ENCODE measurements at places on chromosomes 7 and 10. TPM values are rescaled to one million over a fixed set of nuclear protein-coding genes. Genes with fewer than 3 reads are reported as not detected.
A peak's percentile ranks its signal among the peaks of the same experiment; 100 is the strongest.

GRCh38 chr10:73017955-73018480, 63.4 kb upstream of the PLA2G12B start:
- DNase-seq: peak; percentile 49

The SMNDC1 gene
- 33.5 TPM for polyA plus RNA-seq

The FIS1 gene
- 99.3 TPM for polyA plus RNA-seq

- no peak for DNase-seq
Observed at GRCh38 chr7:44148961-44149536, 7.9 kb upstream of the MYL7 start.

GRCh38 chr7:102412548-102412947, 16.4 kb downstream of the PRKRIP1 start:
- DNase-seq: no peak

GRCh38 chr10:78038791-78039547, 5.3 kb downstream of the RPS24 start:
- no peak for DNase-seq

- DNase-seq: no peak
Observed at GRCh38 chr7:134910214-134910890, 76.0 kb upstream of the AGBL3 start.

The EGR2 gene
- polyA plus RNA-seq: 8.5 TPM

- no peak for DNase-seq
Observed at GRCh38 chr7:150417863-150418262, 32.6 kb upstream of the GIMAP8 start.

The LOXL4 gene
- polyA plus RNA-seq: 11.7 TPM

DNA sequence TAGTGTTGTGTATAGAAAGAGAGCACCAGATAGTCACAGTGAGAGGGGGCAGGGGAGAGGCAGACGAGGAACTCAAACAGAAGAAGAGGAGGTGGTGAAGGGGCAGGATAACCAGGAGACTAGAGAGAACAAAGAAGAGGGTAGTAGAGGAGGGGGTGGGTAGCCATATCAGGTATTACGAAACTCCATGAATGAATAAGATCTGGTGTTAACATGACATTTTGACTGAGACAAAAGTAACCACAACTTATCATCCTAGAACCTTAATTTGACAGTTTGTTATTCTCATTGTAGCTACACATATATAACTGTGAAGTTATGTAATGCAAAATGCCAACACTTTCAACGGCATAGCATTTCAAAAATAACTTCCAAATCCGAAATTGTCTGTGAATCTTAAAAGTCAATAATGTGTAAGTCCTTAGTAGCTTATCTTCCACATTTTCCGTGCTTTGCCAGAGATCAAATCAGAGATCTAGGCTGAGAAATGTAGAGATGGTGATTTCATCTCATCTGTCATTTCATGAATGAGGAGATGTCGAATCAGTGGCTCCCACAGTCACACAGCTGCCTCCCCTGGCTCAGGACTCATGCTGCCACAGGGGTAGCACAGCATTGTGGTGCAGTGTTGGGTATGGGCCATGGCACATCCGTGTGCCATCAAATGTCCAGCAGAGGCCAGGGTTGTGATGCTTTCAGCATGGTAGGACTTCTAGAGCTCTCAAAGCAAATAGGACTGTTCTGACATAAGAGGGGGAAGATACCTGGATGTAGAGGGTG, 202.1 kb downstream of the HECW1 start:
- DNase-seq: no peak

GRCh38 chr7:89183712-89184111, 388.2 kb upstream of the TEX47 start:
- DNase-seq: peak; percentile 2

- DNase-seq: no peak
Observed at GRCh38 chr7:106346167-106346677, 61.4 kb upstream of the NAMPT start.

The NOS3 gene
- polyA plus RNA-seq: 9.0 TPM

The STEAP2 gene
- polyA plus RNA-seq: 3.8 TPM

DNA sequence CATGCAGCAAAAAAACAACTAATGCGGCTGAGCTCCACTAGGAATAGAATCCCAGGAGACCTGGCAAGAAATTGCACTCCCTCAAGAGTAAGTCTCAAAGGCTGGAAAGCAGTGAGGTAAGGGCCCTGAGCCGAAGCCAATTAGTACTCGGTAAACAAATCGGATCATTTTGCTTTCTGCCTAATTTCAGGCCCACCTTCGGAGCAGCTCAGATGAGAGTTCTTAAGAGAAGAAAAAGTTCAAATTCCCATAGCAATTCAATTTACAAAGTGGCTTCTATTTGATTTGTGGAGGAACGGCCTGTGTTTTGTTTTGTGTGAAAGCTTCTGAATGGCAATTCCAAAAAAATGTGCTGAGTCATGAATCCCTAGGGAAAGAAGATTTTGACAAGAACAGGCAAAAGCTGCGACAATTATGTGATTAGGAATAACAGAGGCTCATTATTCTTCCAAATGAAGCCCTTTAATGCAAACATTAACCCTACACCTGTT, 60.9 kb downstream of the SLC16A9 start:
- DNase-seq: no peak

DNA sequence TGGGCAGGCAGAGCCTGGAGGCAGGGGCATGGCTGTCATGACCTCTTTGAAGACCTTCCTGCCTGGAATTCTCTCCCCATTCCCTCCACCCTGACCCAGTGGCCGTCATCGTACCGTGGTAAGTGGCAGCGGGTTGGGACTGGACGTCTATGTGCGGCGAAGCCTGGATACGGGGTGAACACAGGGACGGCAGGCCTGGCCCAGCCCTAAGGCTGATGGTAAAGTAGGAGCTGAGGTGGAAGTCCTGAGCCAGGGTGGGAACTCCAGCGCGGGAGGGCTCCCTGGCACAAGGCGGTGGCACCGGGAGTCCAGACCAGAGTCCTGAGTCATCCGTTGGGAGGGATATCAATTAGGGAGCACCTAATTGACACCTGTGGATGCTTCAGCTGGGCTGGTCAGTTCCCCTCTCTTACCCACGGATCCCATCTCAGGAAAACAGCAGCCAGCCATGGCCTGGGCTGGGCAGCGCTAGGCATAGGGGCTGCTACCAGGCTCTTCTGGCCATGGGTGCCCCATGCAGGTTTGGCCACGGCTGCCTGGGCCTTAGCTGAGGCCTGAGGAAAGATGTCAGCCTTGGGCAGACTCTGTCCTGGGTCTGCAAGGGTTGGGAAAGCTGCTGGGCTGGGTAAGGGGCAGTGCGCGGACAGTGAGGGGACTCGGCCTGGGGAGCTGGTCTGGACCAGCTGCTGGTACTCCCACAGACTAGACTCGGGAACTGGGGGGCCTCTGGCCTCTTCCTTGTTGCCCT, 3.3 kb downstream of the PPIF start:
- no peak for DNase-seq

GRCh38 chr10:131886237-131886636, 14.6 kb upstream of the PPP2R2D start:
- no peak for DNase-seq

The HECW1 gene
- 0.07 TPM for polyA plus RNA-seq

The PURB gene
- 37.7 TPM for polyA plus RNA-seq

The TRPV5 gene
- not detected for polyA plus RNA-seq

- no peak for DNase-seq
Observed at GRCh38 chr7:98278936-98279335, 2.5 kb upstream of the BRI3 start.

DNA sequence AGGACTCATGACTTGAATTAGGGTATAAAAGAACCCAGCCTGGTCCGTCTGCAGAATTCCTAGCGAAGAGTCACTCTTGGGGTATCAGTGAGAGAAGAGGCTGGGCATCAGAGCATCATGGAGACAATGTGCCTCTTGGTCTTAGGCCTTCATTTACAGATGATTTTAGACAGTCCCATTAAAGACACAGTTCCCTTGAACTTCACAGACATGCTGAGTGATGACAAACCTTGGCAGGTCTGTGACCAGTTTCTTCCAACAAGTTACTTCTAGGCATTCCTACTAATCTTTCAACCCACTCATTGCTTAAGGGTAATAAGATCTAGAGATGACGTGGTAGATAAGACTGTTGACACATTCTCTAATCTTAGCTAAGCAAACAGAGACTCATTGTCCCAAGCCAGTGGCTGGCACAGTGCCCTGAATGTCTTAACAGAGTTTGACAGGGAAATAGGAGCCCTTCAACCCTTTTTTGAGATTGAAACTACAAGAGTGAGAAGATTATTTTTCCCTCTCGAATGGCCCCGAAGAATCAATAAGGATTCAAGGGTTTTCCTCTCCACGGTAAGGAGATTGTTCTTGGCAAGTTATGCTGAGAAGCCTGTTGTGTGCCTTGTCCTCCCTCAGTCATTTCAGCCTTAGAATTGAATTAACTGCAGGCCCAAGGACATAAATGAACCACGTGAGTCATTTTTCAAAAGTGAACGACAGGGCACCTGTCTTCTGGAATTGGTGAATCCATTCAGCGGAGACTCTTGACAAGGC, 281.1 kb downstream of the CCDC3 start:
- DNase-seq: no peak

- DNase-seq: peak; percentile 57
Observed at GRCh38 chr10:27687743-27688142, 57.9 kb downstream of the MKX start.

The CTBP2 gene
- 31.5 TPM for polyA plus RNA-seq

The CLRN3 gene
- polyA plus RNA-seq: 0.11 TPM

DNA sequence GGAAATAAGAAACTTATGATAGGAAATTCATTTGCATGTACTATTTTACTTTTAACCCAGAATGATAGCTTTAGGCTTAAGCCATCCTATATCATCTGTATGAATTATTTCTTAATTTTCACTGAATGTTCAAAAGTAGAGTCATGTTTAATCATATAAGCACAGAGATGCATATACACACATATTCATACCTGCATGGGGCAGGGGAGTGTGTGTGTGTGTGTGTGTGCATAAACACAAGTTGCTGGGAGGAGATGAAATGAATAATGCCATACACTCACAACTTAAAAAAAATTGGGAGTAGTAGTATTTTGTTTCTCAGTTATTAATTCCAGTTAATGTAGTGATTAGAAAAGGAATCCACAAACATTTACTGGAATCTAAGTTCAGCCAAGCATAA, 83.1 kb upstream of the IKZF1 start:
- no peak for DNase-seq

DNA sequence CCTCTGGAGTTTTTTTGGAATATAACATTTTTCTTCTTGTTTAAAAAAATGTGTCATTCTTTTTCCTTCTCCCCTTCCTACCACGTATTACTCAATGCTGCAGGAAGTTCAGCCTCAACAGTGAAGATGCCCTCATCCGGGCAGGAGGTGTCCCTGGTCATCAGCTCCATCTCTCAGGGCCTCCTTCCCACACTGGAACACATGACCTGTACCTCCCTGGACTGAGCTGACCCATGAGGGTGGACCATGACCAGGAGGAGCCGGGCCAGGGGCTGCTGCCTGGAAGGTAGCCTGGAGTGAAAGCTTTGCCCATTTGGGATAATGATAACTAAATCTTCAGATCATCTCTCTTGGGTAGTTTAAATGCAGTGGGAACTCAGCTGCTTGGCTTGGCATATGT, 316.5 kb upstream of the ZMIZ1 start:
- DNase-seq: no peak

GRCh38 chr7:135833642-135834041, 85.0 kb upstream of the FAM180A start:
- DNase-seq: no peak

- DNase-seq: no peak
Observed at GRCh38 chr10:116101616-116102315, 171.2 kb downstream of the GFRA1 start.

DNA sequence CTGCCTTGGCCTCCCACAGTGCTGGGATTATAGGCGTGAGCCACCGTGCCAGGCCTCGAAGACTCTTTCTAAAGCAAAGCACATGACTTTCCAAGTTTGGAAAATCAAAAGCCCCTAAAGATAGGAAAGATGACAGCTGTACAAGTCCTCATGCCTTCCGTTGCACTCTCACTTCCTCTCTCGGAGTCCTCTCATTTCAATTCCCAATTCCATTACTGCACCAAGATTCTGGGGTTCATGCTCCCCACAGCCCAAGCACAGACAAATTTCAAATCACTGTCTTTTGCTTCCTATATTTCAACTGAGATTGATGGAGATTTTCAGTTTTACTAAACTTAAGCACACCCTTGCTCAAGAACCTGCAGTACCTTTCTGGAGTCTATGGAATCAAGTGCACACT, 10.9 kb upstream of the PLAU start:
- no peak for DNase-seq

DNA sequence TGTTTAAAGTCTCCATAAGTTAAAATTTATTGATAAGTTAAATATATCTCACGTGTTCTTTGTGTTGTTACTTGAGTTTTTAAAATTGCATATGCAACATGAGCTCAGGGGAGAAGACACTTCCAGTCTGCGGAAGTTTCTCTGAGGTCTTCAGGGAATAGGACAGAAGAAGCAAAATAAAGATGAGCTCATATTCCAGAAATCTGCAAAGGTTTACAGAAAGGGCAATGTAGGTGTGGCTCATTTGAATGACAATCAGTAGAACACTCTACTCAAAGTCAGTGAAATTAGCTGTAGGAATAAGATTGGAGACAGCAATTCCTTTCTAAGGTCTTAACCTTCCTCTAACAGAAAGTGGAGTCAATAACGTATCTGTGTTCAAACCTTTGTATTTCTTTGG, 53.7 kb downstream of the CACNA2D1 start:
- no peak for DNase-seq

- no peak for DNase-seq
Observed at GRCh38 chr7:46212425-46213153, 291.5 kb upstream of the IGFBP3 start.

DNA sequence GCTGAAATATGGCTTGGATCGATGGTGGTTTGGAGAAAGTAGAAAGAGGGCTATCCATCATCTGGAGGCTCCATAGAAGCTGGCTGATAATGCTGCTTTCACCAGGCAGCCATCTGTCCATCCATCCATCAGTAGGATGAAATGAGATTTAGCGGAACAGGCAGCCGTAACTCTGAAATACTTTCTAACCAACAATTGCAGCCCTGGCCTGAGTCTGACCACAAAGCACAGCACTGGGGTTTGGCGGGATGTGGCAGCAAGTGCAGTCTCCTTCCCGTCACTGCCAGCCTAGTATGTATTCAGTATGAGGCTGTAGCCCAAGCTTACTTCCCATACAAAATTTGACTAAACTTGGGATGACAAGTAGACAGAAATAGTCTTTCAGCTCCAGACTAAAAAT, 38.0 kb downstream of the R3HCC1L start:
- DNase-seq: no peak

GRCh38 chr10:115046686-115047236, 46.4 kb upstream of the ATRNL1 start:
- DNase-seq: no peak

The PLEKHS1 gene
- polyA plus RNA-seq: 0.13 TPM

DNA sequence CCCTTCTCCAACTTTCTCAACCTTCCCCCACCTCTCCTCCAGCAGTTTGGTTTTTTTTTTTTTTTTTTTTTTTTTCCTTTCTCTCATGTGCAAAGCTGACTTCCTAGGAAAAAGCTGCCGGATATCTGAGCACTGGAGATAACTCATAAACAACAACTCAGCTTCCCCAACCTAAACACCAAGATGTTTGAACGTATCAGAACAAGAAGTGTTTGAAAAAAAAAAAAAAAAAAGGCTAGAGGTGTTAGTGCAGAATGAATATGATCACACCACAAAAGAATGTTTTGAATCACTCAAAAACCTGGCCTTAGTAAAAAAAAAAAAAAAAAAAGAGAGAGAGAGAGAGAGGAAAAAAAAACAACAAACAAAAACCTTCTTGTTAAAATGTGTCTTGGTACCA, 11.2 kb downstream of the GATA3 start:
- DNase-seq: no peak

GRCh38 chr10:72306215-72306760, 32.6 kb downstream of the DDIT4 start:
- no peak for DNase-seq

GRCh38 chr10:121662945-121663917, 65.0 kb upstream of the FGFR2 start:
- no peak for DNase-seq

The AEBP1 gene
- polyA plus RNA-seq: 126 TPM

The ADRA2A gene
- 3.1 TPM for polyA plus RNA-seq

The ANXA8L1 gene
- polyA plus RNA-seq: 2.9 TPM

The GIMAP5 gene
- 7.1 TPM for polyA plus RNA-seq

All from muscle of back (tissue), 13 donors.